Activated CD8-positive, alpha-beta memory T cell treated with anti-CD3 and anti-CD28 coated beads for 1 hour (primary cell): ENCODE measurements at places on chromosomes 4 and X.

- DNase-seq, result no peak
These were observed 12.1 kb upstream of the MANBA start for GRCh38 chr4:102772738-102773340.

DNA sequence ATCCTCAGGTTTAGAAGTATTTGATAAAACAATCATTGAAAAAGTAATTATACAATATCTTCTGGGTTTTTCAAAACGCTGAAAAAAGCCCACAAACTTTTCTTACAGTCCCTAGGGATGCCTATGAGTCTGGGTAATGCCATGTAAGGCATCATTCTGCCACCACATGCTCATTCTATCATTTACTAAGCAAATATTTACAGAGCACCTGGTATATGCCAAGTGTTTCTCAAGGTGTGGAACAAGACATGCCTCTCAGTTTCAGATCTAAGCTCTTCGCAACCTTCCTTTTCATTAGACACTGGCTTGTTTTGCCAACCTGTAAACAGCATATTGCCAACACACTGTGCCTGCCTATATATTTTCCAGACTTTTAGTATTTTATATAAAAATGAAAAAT is 17.7 kb downstream of the MID1 start:
- no peak for DNase-seq

DNA sequence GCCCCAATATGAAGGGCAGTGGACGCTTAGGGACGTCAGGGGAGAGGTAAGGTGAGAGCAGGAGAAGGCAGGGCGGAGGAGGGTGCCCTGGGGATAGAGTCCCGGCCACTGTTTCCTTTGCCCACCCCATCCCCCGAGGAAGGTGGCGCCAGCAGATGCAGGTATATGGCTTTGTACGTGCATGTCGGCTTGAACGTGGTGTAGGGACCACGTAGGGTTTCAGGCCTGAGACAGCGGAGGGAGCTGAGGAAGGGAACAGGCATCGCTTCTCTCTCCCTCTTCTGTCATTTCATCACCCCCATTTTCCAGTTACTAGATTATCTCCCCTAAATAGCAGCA is 97.9 kb downstream of the PHKA2 start:
- no peak for DNase-seq

GRCh38 chr4:169238445-169238844 is 32.3 kb downstream of the SH3RF1 start:
- DNase-seq, result no peak

DNA sequence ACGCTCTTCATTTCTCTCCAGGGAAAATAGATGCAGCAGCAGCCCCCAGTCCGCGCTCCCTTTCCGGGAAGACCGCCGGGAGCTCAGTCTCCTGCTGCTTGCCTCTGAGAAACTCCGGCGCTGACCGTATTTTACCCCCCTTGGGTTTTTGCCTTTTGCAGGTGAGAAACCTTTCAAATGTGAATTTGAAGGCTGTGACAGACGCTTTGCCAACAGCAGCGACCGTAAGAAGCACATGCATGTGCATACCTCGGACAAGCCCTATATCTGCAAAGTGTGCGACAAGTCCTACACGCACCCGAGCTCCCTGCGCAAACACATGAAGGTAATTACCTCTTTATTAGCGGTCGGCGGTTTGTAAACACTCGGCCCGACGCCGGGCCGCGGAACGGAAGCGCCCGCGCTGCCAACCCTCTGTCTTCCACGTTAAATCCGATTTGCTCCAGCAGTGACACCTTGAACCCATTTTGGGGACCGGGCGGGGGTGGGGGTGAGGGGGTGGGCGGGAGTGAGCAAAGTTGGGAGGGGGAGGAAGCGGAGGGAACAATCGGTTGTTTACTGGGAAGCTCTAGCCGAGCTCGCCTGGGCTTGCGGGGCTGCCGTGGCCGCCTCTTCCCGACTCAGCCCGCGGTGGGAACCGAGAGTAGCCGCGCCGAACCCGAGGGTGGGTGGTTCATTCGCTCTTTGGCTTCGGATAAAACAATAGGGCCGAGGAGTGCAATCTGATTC is 3.0 kb downstream of the ZIC3 start:
- no peak for DNase-seq

- DNase-seq, result no peak
These were observed 58.4 kb upstream of the TET2 start for GRCh38 chr4:105088110-105088879.

DNA sequence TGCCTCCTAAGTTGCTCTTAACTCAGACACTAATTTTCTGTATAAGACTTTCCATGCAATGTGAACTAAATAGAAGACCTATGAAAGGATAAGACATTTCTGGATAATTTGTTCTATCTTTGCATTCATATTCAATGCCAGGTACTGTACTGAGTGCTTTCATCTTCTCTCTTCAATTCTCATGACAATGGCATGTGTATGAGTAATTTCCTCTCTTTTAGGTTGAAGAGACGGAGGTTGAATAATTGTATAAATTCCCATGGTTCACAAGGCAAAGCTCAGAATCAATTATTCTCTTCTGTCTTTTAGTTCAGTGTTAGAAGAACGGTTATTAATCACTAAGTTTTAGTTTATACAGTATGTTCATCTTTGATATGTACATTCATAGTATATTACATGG is 29.3 kb upstream of the CFAP299 start:
- DNase-seq, result no peak

GRCh38 chrX:64792598-64793337 is 183.5 kb downstream of the ZC4H2 start:
- DNase-seq, result no peak

- DNase-seq, result no peak
These were observed 44.1 kb upstream of the SEC24B start for GRCh38 chr4:109389369-109390114.

- DNase-seq, result no peak
These were observed at the start of gene NHS for GRCh38 chrX:17374619-17375366. Gene NHS (plus strand): TSS chrX:17375200. CDS start chrX:17375758, 558 bp downstream.

- no peak for DNase-seq
These were observed 31.3 kb downstream of the MAP7D3 start for GRCh38 chrX:136219893-136220292.

DNA sequence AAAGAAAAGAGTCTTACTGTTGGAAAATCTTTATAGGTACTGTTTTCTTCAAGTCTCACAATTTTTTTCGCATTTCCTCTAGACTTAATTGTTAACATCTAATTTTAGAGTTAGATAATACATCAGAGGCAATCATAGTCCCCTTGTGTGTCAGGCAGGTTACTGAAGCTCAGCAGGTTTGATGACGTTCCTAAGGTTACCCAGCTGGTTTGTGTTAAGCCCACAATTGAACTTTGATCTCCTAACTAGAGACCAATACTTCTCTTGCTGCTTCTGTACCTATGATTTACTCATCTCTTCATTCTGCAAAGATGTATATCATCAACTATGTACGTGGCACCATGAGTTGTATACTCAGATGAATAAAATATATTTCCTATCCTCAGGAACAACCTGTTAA is 131.6 kb upstream of the STIM2 start:
- DNase-seq, result no peak

DNA sequence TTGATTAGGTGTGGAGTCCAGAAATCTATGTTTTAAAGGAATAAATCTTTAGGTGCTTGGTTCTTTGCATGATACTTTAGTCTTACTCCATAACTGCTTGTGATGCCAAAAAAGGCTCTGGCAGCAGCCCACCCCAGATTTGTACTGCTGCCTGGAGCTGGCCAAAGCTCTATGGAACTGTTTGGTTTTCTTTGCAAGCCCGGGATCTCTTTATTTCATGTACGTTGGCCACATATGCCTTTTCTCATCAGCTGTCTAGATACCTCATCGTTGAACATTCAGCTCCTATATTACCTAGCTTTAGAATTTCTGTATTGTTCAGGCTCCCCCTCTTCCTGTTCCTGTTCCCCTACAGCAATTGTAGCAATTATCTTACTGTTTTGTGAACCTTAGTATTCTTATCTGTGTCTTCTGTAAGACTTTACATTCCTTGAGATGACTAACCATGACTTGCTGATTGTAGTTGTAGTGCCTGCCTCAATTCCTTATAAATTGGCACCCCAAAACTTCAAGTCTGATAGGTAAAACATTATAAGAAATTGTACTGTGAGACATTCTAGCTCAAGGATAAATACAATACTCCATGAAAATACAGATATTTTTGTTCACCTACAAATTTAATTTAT is 199.4 kb upstream of the GPRIN3 start:
- DNase-seq, result no peak

- no peak for DNase-seq
These were observed 66.9 kb upstream of the PHOX2B start for GRCh38 chr4:41815473-41815872.

DNA sequence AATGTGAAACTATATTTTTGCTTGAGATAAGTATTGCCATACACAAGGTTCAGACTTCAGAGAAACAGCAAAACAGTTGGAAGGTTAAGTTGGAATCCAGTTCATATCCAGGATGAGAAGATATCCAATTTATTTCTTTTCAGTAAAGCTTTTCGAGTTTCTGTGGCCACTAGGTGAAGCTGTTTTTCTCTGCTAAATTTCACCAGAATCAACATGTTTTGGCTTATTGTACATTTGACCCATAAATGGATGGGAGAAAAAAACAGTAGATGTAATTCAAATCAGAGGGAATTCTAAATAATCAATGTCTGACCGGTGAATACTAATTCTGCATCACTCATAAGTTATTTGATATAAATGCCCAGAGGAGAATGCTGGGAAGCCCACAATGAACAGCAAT is 9.1 kb upstream of the METTL14 start:
- no peak for DNase-seq

DNA sequence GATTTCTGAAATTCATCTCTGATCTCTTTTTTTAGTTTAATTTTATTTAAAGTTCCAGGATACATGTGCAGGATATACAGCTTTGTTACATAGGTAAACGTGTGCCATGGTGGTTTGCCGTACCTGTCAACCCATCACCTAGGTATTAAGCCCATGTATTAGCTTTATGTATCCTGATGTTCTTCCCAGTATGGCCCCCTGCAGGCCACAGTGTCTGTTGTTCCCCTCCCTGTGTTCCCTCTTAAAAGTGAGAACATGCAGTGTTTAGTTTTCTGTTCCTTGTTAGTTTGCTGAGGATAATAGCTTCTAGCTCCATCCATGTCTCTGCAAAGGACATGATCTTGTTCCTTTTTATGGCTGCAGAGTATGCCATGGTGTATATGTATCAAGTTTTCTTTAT is 153.2 kb downstream of the RAPGEF2 start:
- DNase-seq, result no peak
